ENCODE measurements at places on chromosomes 7 and 10. TPM values are rescaled to one million over a fixed set of nuclear protein-coding genes. Genes with fewer than 3 reads are reported as not detected.

Gene ANKRD1
- 0.16 TPM for polyA plus RNA-seq

Gene CLCN1
- not detected for polyA plus RNA-seq

Gene ITGB8
- 0.16 TPM for polyA plus RNA-seq

Gene ACTL6B
- not detected for polyA plus RNA-seq

Gene CELF2
- 1.4 TPM for polyA plus RNA-seq

GRCh38 chr7:85010306-85010705, 176.6 kb downstream of the SEMA3D start:
- DNase-seq = no peak

GRCh38 chr7:96199421-96199820, 122.5 kb downstream of the SLC25A13 start:
- DNase-seq = no peak

GRCh38 chr7:97015279-97015678, 9.4 kb downstream of the DLX5 start:
- DNase-seq = no peak

GRCh38 chr10:24209946-24210491, 1.1 kb downstream of the KIAA1217 start:
- DNase-seq = no peak

DNA sequence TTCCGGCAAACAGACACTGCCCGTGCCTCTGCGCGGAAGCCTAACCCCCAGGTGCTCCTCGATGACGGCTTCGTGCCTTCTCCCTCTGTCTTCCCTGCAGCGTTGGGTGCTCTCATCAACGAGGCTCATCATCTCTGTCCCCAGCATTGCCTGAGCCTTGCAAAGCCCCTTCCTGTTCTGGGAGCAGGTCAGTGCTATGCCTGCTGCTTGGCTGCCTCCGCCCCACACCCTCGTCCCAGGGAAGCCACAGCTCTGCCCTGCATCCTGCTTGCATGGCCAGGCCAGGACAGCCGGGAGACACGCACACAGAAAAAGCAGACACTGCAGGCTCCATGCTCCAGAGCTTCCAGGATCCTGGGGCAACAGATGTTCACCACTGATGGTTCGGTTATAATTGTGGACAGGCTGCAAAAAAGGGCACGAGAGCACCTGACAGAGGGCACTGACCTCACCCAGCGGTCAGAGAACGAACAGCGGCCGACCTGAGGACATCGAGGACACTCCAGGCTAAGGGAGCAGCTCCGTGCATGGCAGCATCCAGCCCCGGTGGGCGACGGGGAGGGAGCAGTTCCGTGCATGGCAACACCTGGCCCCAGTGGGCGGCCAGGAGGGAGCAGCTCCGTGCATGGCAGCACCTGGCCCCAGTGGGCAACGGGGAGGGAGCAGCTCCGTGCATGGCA, 265.5 kb downstream of the PTPRN2 start:
- DNase-seq = no peak

- DNase-seq = no peak
Measured at GRCh38 chr10:36872702-36873393, 252.6 kb upstream of the ANKRD30A start.
